ENCODE measurements at places on chromosomes 16 and 17.
A peak's percentile ranks its signal among the peaks of the same experiment; 100 is the strongest.

- DNase-seq, result no peak
These were observed 50.1 kb downstream of the NF1 start for GRCh38 chr17:31144836-31145235.

- no peak for DNase-seq
These were observed 178.7 kb downstream of the SNX29 start for GRCh38 chr16:12155235-12155634.

DNA sequence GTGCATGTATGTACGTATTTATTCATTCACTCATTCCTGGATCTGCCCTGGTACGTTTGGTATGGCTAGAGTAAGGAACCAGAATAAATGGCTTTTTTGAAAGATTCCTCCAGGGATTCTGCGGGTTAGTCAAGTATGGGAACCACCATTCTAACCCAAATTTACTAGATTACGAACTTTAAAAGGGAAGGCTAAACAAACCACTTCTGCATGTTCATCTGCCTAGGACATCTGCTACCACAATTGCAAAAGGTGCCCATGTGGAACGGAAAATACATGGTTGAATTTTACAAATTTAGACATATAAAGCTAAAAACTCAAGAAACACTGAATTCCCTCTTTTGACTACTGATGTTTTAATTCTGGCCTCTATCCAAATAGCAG, 22.1 kb downstream of the CYTH1 start:
- no peak for DNase-seq

DNA sequence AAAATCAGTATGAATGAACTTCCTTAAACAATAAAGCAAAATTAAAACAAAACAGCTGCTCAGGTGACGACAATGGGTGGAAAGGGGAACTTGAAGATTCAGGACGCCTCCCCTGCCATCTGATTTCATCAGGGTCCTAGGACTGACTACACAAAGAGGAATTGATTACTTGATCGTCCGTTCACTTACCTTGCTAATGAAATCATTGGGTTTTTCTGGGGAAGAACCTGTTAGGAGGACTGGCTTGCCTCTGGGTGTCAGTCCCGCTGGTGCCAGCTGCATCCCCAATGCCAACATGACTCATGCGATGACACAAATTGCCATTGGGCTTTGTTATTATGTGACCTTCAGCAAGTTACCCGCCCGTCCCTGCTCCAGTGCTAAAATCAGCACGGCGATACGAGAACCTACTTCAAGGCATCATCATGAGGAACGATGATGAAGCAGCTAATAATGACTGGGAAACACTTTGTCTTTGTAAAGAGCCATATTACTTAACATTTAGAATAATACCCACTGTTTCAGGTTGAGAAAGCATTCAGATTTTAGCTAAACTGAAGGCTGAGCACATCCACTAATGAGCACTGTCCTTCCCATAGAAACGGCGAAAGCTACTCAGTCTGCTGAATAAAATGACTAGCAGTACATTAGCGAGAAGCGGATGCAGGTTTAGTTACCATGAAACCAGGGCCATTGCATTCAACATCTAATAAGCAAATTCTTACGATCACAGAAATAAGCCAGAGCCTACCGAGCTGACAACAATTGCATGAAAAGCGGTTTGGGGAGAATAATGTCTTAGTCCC, 139.4 kb downstream of the ZFHX3 start:
- DNase-seq, result no peak

GRCh38 chr17:28743243-28744103, at the start of gene TRAF4:
TSS of gene TRAF4 (plus strand) at chr17:28744011. CDS start at chr17:28744113, 102 bp downstream.
- peak; percentile 94 for DNase-seq

DNA sequence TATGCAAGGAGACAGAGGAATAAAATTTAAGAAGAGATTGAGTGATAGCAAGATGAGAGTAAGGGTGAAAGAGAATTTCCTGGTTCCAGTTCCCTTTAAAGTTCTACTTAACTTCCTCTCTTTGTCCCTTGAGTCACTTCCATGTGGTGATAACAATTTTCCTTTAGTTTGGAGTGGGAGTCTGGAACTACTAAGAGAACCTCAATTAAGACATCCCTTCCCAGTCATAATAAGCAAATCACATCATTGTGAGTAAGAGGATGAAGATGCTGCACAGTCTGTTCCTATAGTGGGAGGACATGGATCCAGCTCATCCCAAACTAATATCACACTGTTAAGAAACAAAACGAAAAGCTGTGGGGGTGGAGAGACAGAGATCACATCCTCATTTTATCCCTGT, 24.4 kb downstream of the TBX21 start:
- DNase-seq, result no peak

- DNase-seq, result no peak
These were observed 64.2 kb downstream of the PITPNC1 start for GRCh38 chr17:67441052-67441895.

DNA sequence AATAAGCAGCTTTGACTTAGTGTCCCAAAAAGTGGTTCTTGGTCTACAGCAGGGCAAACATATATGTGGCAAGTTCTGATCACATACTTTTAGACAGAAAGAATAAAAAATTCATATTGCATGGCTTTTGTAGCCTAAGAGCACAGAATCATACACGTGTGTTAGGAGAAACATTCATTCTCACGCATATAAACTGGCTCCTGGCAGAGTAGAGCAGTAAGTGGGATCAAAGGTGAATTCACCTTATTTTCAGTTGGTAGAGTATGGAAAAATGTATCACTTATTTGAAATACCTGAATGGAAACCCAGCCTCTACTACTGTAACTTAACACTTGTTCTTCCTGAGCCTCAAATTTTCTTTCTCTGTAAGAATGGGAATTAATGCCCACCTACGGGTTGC, 34.8 kb downstream of the DGKE start:
- DNase-seq, result no peak

DNA sequence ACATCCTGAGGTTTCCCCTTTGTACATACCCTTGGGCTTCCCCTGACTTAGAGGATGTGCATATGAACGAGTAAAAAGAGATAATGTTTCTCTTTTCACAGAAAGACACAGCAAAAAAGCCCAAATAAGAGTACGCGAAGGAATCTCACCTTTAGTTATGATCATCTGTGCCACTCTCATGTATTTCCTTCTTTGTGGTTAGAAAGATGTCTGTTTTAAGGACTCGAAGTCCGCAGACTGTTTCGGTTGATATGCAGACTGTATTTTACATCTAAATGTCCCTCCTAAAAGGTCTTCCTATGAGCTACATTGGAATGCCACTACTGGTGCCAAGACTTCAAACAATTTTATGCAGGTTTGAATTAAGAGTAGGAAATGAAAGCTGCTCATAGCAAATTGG, 102.3 kb upstream of the GOT2 start:
- DNase-seq, result no peak

- no peak for DNase-seq
These were observed 5.0 kb downstream of the PITPNM3 start for GRCh38 chr17:6551356-6551755.

GRCh38 chr16:75931043-75931442, 204.8 kb upstream of the CPHXL start:
- no peak for DNase-seq

DNA sequence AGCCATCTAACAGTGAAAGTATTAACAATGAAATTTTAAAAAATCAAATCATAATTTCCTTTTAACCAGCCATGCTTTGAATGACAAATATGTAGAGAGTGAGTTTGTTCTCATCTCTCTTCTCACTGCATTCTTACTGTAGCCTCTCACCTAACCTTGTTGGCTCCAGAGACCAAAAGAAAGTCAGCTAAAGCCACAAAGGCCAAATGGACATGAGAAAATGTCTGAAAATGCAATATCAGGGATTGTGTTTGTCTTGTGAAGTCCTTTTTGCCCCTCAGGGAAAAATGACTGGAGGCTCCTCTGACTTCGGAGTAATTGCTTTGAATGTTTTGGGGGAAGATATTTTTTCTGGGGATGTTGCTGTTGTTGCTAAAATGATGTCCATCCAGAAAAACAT, 166.3 kb downstream of the SLC39A11 start:
- DNase-seq, result no peak

DNA sequence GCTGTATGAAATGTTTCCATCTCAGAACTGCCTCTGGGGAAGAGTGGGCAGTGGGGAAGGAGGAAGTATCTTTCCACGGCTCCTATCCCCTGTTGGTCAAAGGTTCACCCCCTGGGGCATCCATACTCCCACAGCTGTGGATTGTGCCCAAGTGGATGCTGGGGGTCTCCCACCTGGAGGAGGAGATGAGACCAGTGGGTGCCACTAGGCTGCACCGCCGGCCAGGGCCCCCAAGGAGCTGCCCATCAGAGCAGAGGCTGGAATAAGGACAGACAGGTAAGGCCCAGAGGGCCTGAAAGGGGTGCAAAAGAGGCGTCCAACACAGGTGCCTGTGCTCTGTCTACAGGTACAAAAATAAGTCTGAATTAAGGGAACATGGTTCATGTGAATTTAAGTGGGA, 87.5 kb downstream of the WSCD1 start:
- DNase-seq, result no peak

- peak; percentile 65 for DNase-seq
These were observed 17.5 kb upstream of the C17orf78 start for GRCh38 chr17:37358098-37358829.

GRCh38 chr17:61259360-61259759, 140.3 kb upstream of the TBX2 start:
- DNase-seq, result no peak

GRCh38 chr16:58127634-58128033, 1.5 kb downstream of the CFAP20 start:
- no peak for DNase-seq

All from HuH-7 (cell line).